ENCODE measurements at places on chromosomes 7 and 10. TPM values are rescaled to one million over a fixed set of nuclear protein-coding genes. Genes with fewer than 3 reads are reported as not detected.
A peak's percentile ranks its signal among the peaks of the same experiment; 100 is the strongest.

SFTPA1 gene
- total RNA-seq, result not detected

DNA sequence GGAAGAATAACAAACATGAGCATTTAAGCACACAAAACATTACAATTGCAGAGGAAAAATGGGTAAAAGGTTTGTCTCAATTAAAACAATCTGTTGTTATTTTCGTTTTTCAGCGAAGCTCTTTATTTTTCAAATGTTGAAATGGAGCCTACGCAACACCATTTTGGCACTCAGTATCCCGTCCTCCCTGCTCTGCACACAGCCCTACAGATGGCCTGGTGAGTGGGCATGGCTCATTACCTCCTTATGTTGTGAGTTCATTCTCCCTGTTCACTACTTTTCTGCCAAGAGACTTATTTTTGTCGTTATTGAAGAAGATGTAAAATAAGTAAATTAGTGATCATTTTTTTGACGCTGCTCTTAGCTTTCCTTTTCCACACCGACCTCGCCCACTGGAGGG is 167.8 kb upstream of the CXCL12 start:
- DNase-seq, result no peak

- no peak for DNase-seq
Measured at GRCh38 chr10:128527711-128528110, 401.5 kb upstream of the MKI67 start.

- no peak for DNase-seq
Measured at GRCh38 chr10:122588381-122588780, 27.8 kb downstream of the DMBT1 start.

DNA sequence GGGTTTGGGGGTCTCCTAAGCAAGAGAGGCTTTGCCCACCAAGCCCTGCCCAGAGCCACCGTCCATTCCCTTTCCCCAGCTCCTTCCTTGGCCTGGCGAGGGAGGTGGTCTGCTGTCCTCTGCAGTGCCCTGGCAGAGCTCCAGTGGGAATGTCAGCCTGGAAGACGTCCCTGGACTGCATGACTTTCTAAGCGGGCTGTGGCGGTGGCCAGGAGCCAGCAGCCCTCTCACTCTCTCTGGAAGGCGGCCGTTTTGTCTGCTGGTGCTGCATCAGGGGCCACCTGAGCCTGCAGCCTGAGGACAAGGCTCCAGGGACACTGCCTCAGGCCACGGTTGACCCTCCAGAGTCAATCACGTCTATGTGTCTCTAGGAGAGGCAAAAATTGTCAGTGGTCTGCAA is 271.0 kb downstream of the SKAP2 start:
- DNase-seq, result no peak

DNA sequence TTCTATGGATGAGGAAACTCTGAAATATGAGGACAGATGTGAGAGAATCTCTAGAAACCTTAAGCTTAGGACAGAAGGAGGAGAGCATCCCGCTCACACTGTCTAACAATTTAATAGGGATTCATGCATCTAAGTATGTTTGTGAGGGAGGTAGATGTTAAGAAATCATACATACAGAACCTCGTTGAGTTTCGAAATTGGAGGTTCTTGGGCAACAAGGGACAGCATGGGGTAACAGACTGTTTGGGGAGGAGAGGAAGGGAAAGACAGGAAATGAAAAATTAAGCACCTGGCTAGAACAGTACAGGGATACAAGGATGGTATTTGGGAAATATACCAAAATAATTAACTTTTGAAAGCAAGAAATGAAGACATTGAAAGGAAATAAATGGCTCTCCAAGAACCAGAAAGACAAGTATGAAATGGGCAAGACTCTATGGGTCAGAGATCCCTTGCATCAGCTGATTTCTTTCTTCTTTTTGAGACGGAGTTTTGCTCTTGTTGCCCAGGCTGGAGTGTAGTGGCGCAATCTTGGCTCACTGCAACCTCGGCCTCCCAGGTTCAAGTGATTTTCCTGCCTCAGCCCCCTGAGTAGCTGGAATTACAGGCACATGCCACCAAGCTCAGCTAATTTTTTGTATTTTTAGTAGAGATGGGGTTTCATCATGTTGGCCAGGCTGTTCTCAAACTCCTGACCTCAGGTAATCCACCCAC is 207.9 kb downstream of the CTNNA3 start:
- no peak for DNase-seq

- DNase-seq, result peak; percentile 10
Measured at GRCh38 chr7:43513251-43513650, 69.7 kb upstream of the STK17A start.

- no peak for DNase-seq
Measured at GRCh38 chr10:89295597-89295996, 6.2 kb upstream of the IFIT2 start.

All from HT1080 (cell line).